ENCODE measurements at places on chromosomes 1 and 21. TPM values are rescaled to one million over a fixed set of nuclear protein-coding genes. Genes with fewer than 3 reads are reported as not detected.

DNA sequence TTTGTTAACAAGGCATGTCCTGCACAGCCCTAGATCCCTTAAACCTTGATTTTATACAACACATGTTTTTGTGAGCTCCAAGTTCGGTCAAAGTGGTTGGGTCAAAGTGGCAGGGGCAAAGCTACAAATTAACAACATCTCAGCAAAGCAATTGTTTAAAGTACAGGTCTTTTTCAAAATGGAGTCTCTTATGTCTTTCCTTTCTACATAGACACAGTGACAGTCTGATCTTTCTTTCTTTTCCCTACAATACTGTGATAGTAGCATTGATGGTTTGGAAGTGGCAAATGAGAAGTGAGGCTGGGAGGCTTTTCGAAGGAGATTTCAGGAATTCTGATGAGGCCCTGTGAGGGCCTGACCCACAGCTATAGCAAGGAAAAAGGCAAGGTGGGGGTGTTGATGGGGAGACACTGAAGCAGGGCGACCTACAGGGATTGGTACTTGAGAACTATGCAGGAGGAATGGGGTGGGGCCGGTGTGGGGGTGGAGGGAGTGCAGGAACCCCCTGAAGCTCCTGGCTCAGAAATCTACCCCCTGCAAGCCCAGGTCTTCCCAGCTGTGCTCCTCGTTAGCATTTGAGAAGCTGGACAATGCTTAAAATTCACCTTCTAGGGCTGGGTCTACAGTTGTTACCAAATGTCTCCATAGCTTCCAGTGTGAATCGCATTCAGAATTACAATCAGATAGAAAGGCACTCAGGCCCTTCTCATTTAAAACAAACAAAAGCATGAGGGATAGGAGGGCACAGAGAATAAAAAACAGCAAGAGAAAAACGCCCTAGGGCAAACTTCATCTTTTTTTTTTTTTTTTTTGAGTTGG, 102.6 kb upstream of the PPM1J start:
- no peak for DNase-seq

GRCh38 chr1:223256034-223256433, 107.9 kb downstream of the SUSD4 start:
- no peak for DNase-seq

GRCh38 chr1:94899756-94900155, 27.2 kb downstream of the CNN3 start:
- DNase-seq, result no peak

- DNase-seq, result no peak
These were observed 8.3 kb downstream of the ELF3 start for GRCh38 chr1:202018468-202019234.

GRCh38 chr1:228093050-228093906, 9.8 kb downstream of the C1orf35 start:
- DNase-seq, result no peak

GRCh38 chr1:73104749-73105148, 822.4 kb upstream of the NEGR1 start:
- no peak for DNase-seq

DNA sequence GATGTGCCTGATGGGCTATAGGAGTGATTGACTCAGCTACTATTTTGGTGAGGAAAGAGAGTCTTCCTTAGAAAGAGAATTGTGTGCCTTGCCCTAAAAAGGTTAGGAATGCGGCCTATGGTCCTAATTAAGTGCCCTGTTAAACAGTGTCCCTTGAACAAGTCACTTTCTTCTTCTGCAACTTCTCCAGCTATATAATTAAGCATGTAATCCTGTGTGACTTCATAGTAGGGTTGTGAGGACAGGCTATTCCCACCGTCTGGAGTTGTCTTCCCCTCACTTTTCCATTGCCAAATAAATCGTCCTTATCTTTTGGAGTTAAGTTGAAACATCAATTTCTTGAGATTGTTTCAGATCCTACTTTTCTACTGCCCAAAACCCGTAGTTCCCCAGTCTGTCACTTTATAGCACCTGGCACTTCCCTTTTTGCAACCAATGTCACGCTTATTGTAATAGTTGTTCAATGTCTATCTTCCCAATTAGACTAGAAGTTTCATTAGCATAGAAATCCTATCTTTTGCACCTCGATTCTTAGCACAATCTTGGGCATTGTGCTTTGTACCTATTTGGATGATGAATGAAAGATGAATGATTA, 27.6 kb upstream of the SLC16A1 start:
- DNase-seq, result no peak

LRRC38 gene
- 0.11 TPM for polyA plus RNA-seq

FBXO2 gene
- 1.1 TPM for polyA plus RNA-seq

WDR64 gene
- 0.14 TPM for polyA plus RNA-seq

ADCY10 gene
- polyA plus RNA-seq, result 0.37 TPM

RGS8 gene
- polyA plus RNA-seq, result 0.03 TPM
